GM12878 (cell line): ENCODE measurements at places on chromosomes 16 and 17. TPM values are rescaled to one million over a fixed set of nuclear protein-coding genes. Genes with fewer than 3 reads are reported as not detected.

DNA sequence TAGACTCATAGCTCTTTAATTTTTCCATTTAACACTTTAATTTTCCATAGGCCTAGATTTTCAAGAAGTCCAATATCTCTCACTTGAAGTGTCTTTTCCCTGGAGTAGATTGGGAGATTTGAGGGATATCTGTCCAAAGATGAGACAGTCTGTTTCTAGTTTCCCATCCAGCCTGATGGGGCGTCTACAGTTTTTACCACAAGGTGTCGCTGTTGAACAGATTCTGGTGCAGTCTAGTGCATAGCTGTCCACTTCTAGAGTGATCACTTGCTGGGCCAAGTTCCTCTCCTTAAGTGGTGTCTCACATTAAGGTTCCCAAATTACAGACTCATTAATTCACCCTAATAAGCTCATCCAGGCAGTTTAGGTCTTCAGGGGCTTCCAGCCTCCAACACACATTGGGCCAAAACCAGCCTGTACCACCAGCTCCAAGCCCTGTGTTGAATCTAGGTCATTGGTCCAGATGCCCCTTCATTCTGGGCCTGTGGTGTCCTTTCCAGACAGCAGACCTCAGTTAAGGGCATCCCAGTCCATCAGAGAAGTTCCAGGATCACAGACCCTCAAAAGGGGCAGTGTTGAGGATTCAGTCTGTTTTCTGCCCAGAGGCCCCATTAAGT is 9.4 kb downstream of the SNX20 start:
- H3K4me1 ChIP-seq = peaks cover 10% of the 10 kb centered on the region
- H3K36me3 ChIP-seq = peaks cover 10% of the 10 kb centered on the region
- H3K27me3 ChIP-seq = no peaks in the 10 kb centered on the region
- H3K4me3 ChIP-seq = no peak overlapping the region
- H3K27ac ChIP-seq = no peak overlapping the region

DNA sequence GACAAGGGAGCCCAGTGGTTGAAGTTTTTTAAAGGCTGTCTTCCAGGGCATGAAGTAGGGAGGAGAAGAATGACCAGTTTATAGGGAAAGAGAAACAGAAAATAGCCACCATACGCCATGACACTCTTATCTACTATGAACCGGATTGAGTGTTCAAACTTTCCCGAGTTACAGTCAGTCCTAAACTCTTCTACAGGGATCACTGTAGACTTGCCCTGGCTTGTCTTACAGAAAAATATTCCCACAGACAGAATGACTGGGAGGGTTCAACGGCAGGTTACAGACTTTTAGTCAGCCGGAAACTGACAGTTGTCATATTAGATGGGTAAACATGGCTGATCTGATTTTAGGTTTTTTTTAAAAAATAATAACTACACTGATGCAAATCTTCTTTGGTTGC is 662.5 kb upstream of the SOX9 start:
- H3K4me3 ChIP-seq = no peak overlapping the region
- no peaks in the 10 kb centered on the region for H3K4me1 ChIP-seq
- H3K36me3 ChIP-seq = no peaks in the 10 kb centered on the region
- DNase-seq = no peak
- H3K27ac ChIP-seq = no peak overlapping the region
- no peaks in the 10 kb centered on the region for H3K27me3 ChIP-seq

The P3H4 gene
- 1.1 and 1.5 TPM in 2 replicates for total RNA-seq

DNA sequence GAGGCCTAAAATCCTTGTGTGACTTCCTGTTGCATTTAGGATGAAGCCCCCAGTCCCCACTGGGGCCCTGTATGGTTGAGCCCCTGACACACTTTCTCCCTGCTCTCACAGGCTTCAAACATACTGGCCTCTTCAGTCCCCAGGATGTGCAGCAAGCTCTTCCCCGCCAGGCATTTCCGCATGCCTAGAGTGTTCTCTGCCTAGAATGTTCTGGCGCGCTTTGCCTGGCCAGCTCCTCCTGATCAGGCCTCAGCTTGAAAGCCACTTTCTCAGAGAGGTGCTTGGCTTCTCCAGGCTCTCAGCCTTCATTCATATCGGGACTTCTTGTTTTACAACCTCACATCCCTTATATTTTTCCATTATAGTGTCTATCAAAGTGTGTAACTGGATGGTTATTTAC is 123.7 kb downstream of the SPACA3 start:
- no peaks in the 10 kb centered on the region for H3K36me3 ChIP-seq
- H3K4me3 ChIP-seq = no peak overlapping the region
- no peaks in the 10 kb centered on the region for H3K4me1 ChIP-seq

- H3K36me3 ChIP-seq = peaks cover 21% of the 10 kb centered on the region
- H3K4me1 ChIP-seq = peaks cover 4% of the 10 kb centered on the region
- DNase-seq = no peak
- no peaks in the 10 kb centered on the region for H3K27me3 ChIP-seq
- no peak overlapping the region for H3K4me3 ChIP-seq
Observed at GRCh38 chr16:67068212-67068753, 39.3 kb downstream of the CBFB start.

GRCh38 chr16:86919078-86919477 is 340.7 kb downstream of the FOXL1 start:
- H3K27me3 ChIP-seq = no peaks in the 10 kb centered on the region
- no peaks in the 10 kb centered on the region for H3K4me1 ChIP-seq
- no peak for DNase-seq
- H3K4me3 ChIP-seq = no peak overlapping the region
- no peaks in the 10 kb centered on the region for H3K36me3 ChIP-seq
- no peak overlapping the region for H3K27ac ChIP-seq

GRCh38 chr16:48501516-48502377 is 108.2 kb downstream of the N4BP1 start:
- DNase-seq = no peak
- H3K4me1 ChIP-seq = no peaks in the 10 kb centered on the region
- H3K4me3 ChIP-seq = no peak overlapping the region
- no peaks in the 10 kb centered on the region for H3K36me3 ChIP-seq

DNA sequence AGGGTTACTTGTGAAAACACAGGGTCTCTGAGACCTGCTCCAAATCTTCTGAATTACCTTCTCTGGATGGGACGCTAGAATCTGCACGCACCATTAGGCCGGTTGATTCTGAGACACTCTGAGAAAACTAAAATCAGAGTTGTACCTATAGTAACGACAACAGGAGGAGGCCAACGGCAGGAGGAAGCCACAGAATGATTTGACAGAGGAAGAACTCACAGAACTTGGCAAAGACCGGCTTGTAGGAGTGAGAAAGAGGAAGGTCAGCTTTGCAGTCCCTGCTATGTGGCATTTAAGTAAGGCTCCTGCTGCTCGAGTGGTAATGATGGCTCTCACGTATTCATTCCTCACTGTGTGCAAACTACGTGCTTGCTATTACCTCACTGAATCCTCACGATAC is 483.0 kb downstream of the TMEM114 start:
- H3K4me3 ChIP-seq = no peak overlapping the region
- H3K4me1 ChIP-seq = no peaks in the 10 kb centered on the region
- no peak for DNase-seq
- H3K27ac ChIP-seq = no peak overlapping the region
- H3K36me3 ChIP-seq = no peaks in the 10 kb centered on the region
